ENCODE measurements at places on chromosomes 4 and X. TPM values are rescaled to one million over a fixed set of nuclear protein-coding genes. Genes with fewer than 3 reads are reported as not detected.

DNA sequence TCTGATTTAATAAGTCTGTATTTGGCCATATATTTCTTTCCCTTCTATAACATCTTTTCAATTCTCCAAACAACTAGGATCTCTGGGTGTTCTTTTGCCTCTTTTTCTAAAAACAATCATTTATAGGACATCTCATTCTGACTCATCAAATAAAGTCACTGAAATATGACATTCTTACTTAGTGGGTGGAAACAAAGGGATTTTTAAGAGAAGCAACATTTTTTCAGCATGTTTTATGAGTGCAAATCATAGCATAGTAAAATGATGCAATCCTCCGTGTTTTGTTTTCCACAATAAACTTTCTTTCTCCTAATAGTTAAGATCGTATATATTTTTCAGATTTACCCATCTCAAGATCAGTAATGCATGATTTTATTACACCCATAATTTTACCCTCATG is 179.8 kb downstream of the SPCS3 start:
- no peak for DNase-seq

DNA sequence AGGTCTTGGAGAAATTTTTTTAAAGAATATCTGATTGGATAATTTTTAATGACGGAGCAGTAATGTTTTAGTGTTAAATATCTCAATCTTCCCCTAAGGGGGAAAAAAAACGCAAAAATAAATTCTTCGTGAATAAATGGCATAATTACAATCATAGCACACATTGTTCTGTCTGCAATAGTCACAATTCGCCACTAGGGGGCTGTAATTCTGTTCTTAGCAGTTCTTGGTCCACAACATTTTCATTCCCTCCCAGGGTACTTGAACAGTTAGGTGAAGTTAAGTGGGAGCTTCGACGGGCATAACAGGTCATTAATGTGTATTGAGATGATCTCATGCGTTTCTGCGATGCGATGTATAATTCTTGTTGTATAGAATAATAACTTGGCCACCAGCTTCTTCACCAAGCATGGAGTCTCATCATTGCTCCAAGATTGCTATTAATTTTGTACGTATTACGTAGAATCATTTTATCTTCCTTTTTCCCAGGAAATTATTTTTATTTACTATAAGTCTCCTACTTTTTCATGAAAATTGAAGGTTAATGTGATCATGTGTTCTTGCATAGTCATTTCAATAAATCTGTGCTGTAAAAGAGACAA is 27.2 kb downstream of the HTR2C start:
- no peak for DNase-seq

Gene PPEF2
- not detected for total RNA-seq

DNA sequence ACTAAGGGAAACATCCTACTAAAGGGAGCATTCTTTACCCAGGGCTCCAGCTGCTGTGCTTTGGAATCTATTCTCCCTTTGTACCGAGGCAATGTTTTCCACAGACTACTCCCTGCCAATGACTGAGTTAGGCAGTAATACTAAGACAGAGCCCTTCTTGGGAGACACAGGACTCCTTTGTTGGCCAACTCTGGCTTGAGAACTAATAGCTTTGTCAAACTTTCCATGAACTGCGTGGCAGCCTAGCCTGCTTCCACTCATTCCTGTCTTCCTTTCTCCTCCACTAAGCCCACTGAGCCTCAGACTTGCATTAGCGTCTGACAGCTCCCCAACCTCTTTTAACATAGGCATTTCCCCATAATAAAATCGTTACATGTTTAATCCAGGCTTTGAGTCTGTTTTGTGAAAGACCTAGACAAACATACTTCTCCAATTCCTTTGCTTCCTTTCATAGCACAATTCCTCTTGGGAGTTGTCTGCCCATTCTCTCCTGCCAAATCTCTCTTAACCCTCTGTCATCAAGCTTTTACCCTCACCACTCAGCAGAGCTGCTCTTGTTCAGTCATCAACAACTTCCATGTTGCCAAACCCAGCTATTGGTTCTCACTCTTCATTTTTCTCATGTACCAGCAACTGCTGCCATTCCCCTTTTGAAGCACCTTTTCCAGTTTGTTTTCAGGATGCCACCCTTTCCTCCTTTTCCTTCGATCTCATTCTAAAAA is 300.3 kb upstream of the IGFBP7 start:
- DNase-seq = no peak

- no peak for DNase-seq
These were observed 50.3 kb upstream of the ENPP6 start for GRCh38 chr4:184267673-184268583.

GRCh38 chr4:17957688-17958087 is 63.9 kb downstream of the LCORL start:
- DNase-seq = no peak

GRCh38 chrX:1576201-1576992 is 15.0 kb upstream of the AKAP17A start:
- no peak for DNase-seq

Gene AR
- total RNA-seq = 22.6 TPM

- no peak for DNase-seq
These were observed 770.4 kb upstream of the NDST4 start for GRCh38 chr4:115883847-115884246.

- no peak for DNase-seq
These were observed 854 bp downstream of the RNF113A start for GRCh38 chrX:119870626-119871131.

- DNase-seq = no peak
These were observed 781.9 kb upstream of the GALNTL6 start for GRCh38 chr4:171031338-171031737.

DNA sequence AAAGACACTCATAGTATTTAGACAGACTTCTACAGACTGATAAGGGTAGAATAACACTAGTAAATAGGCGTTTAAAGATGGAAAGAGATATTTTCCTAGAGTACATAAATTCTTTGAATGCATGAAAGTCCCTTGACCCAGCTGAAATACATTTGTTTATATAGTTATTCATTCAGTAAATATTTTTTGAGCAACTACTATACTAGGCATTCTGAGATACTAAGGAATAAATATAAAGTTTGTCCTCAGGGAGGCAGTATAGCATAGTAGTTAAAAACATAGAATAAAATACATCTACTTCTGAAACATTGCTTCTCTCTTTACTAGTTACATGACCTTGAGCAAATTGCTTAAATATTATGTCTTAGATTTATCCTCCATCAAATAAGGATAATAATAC is 27.4 kb downstream of the HMGN5 start:
- DNase-seq = no peak

GRCh38 chrX:107484002-107484726 is 34.7 kb downstream of the FRMPD3 start:
- peak; percentile 8 for DNase-seq

- DNase-seq = no peak
These were observed 6.4 kb upstream of the PTTG2 start for GRCh38 chr4:37953620-37954293.

Gene VCX3A
- not detected for total RNA-seq

Gene ASB5
- total RNA-seq = 3.3 TPM

Gene PWWP3B
- 12.8 TPM for total RNA-seq

- DNase-seq = no peak
These were observed 13.5 kb downstream of the DCHS2 start for GRCh38 chr4:154478128-154478527.

DNA sequence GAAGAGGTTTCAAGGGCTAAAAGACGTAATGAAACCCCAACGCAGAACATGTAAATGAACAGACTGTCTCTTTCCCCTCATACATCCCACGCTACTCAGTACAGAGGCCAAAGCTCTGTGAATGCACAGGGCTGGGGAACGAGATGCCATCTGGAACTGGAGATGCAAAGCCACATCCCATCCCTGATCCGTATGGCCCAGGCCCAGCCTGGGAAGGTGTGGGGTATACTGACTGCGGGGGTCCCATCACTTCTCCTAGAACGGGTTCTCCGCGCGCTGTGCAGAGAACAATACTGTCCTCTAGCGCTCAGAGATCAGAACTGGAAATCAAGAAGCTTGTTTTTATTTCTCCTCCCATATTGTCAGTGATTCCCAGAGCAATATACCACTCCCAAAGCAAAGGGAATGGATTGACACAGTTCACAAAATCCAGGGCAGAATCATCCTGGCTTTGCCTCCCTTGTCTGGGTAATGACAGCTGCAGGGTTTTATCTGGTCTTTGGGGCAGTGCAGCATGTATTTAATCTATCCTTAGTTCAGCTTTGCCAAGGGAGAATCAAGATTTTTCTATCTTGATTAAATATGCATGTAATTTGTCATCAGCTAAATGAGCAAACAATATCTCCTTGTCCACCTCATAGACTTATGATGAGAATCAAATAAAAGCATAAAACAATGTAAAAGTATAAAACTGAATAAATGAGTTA is 47.3 kb upstream of the TLR3 start:
- DNase-seq = peak; percentile 25

DNA sequence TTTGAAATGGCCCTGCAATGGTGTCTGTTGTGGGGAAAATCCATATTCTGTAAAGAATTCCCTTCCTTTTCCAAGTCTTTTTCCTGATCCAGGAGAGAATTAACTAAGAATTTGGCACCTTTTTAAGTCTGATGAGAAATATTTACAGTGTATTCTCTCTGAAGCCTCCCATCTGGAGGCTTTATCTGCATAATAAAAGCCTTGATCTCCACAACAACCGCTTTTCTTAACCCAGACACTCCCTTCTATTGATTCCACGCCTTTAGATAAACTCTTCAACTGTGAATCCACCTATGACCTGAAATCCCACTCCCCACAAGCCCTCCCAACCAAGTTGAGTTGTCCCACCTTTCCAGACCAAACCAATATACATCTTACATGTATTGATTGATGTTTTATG is 43.1 kb upstream of the TMPRSS11E start:
- no peak for DNase-seq

GRCh38 chr4:6912441-6912840 is 2.8 kb downstream of the TBC1D14 start:
- DNase-seq = no peak

DNA sequence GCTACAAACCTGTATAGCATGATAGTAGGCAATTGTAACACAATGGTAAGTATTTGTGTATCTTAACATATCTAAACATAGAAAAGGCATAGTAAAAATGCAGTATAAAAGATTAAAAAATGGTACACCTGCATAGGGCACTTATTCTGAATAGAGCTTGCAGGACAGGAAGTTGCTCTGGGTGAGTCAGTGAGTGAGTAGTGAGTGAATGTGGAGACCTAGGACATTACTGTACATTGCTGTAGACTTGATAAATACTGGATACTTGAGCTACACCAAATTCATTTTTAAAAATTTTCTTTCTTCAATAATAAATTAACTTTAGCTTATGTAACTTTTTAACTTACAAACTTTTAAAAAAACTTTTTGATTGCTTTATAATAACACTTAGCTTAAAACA is 68.2 kb upstream of the MAML3 start:
- DNase-seq = no peak

Gene NXF2B
- total RNA-seq = not detected

Gene FAM193A
- 16.5 TPM for total RNA-seq

Gene SYTL5
- 3.2 TPM for total RNA-seq

Gene RPS6KA6
- total RNA-seq = 0.28 TPM

DNA sequence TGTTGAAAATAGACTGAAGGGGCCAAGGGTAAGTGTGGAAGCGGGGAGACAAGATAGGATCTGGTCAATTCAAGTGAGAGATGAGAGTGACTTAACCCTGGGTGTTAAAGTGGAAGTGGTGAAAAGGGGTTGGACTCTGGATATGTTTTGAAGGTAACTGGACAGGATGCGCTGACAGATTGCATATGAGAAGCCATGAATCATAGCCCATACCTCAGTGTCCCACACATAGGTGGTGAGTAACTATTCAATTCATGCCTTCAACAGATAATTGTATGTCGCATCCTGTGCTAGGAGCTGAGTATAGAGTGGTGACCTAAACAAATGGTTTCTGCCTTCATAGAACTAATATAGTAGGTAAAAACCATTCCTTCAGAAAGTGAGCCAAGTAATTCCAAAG is 76.7 kb downstream of the KLHL34 start:
- no peak for DNase-seq

Gene RGN
- 25.9 TPM for total RNA-seq

DNA sequence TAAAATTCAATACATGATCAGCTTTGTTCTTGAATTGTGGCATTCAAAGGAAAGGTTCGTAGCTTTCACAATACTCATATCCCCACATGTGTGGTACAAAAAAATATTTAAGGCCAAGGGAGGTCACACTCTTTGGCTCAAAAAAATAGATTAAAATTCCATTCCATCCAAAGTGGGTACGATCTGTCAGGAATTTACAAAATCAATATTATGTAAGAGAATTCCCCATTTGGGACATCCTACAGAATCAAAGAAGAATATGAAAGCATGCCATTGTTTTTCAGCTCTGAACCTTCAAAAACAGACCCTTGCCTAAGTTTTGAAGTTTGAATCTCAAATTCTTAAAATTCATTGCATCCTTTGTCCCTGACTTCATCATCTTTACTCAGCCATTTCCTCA is 85.8 kb downstream of the MID1 start:
- DNase-seq = no peak

- DNase-seq = no peak
These were observed 137.7 kb upstream of the RAPGEF2 start for GRCh38 chr4:158965226-158965625.

Gene NEUROG2
- total RNA-seq = not detected

DNA sequence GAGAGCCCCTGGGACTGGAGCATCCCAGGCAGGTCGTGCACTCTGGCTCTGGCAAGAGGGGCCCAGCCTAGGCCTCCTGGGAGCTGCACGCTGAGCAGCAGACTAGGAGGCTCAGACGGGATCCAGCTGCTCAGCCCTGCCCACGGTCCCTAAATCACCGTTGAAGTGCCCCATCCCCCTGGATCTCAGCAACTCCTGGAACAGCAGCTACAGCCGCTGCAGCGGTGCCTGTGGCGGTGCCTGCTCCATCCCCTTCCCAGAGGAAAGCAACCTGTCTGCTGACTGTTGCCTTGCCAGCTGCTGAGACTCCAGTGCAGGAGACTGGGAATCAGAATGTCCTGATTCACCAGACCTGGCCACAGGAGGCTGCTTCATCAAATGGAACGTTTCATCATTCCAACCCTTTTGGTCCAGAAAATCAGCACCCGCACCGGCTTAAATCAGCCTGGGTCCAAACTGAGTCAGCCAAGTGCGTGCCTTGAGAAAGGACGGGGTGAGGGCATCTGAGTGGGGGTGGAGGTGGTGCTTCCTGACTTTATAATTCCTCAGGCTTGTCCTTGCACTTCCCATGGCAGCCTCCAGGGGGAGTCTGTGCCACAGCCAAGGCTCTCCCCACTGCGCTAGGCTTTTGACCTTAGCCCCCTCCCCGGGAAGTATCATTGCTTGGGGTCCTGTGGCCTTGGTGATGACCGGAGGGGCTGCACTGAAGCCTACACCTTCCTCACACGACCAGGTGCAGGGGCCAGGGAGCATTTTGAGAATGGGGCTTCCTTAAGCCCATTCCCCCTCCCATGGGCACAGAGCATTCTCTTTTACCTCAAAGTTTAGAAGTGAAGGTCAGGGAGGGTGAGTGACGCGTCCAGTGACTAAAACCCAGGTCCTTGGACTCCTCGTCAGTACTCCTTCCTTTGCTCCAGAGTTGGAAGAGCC is 6.5 kb downstream of the ZNF185 start:
- peak; percentile 22 for DNase-seq

GRCh38 chr4:89645482-89645881 is 191.5 kb downstream of the SNCA start:
- DNase-seq = no peak
